ENCODE measurements at places on chromosomes 12 and 14.

DNA sequence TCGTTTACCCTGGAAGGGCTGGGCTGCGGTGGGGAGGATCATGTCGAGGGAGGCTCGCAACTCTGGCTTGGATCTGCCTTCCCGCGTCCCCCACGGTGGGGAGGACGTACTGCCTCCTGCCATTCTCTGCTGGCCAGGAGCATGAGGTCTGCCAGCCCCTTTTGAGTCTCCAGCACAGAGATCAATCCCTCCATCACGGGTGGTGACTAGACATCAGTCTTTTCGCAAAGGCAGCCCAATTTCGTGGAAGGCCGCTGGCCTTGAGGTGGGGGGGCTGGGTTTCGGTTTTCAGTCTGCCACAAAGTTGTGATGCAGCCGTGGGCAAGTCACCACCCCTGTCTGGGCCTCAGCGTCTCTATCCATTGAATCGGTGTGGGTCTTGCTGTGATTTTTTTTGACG is 62.2 kb downstream of the PRMT8 start:
- DNase-seq: no peak

DNA sequence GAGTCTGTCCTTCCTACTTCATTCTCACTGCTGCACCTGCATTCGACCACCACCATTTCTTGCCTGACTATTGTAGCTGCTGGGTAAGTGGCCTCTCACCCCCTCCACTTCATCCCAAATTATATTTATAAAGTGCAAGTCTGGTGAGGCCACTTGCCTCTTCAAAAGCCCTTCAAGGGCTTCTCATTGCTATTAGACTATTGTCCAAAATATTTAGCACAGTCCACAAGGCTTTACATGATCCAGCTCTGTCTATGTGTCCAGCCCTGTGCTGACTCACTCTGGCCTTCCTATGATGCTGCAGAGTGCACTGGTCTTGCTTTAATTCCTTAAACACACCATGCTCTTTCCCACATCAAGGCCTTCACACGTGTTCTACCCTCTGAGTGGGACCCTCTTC is 46.0 kb downstream of the PAH start:
- DNase-seq: no peak

DNA sequence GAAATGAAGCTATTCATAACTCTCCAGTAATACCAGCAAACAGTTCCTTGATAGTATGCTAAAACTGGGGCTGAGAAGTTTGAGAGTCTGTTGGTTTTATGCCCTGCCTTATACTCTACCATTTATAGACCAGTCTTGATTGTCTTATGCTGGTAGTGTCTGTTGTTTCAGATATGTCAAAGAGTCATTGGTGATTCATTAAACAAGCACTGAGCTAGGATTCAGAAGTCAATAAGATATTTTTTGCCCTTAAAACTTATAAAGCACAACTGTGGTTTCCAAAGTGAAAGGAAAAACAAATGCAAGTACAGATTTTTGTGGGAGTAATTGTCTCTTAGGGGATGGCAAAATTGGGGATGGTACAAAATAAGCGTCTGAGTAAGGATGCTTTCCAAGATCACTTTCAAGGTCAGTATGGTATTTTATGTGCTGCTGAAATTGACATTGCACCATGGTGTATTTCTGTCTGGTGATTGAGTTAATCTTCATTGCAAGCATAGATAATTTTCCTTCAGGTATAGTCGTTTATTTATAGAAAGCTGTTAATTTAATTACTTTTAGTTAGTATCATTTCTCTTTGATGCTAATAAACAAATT is 289.5 kb upstream of the E2F7 start:
- no peak for DNase-seq

DNA sequence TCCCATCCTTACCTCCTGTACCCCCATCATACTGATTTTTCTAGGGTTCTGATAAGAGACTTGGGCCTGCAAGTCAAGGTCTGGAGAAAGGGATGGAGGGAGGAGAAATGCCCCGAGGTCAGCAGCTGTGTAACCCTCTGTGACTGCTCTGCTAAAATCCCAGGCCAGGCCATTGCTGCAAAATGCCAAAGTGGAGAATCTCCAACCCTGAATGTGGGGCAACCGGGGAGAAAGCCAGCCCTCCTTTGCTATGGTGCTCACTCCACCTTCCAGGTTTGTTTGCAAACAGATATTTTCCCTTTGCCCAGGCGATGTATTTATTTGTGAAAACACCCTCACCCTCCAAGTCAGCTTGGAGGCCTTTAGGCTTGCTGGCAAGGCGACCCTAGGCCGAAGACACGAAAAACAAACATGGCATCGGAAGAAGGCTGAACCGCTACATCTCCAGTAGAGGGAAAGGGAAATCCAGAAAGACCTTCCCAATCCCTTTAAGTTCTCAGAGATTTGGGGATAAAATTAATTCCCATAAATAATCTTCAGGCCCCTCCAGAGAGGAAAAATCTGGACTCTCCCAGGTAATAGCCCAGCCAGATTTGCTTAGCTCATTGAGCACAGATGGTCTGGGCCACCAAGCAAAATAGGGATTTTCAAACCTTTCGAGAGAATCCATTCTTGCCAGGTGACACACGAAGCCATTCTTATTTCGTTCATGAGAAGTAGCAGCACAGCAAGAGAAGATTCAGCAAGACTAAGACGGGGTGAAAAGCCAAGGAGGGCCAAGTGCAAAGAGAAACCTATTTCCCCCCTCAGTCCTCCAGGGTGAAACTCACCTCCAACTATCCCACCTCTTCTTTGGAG is 1.3 kb upstream of the TBX5 start:
- no peak for DNase-seq

GRCh38 chr12:49664167-49664566 is 40.8 kb downstream of the PRPF40B start:
- DNase-seq: no peak

- DNase-seq: no peak
Observed at GRCh38 chr12:48442179-48442847, 30.0 kb upstream of the ANP32D start.

GRCh38 chr12:78239544-78239943 is 408.9 kb downstream of the NAV3 start:
- peak; percentile 39 for DNase-seq

DNA sequence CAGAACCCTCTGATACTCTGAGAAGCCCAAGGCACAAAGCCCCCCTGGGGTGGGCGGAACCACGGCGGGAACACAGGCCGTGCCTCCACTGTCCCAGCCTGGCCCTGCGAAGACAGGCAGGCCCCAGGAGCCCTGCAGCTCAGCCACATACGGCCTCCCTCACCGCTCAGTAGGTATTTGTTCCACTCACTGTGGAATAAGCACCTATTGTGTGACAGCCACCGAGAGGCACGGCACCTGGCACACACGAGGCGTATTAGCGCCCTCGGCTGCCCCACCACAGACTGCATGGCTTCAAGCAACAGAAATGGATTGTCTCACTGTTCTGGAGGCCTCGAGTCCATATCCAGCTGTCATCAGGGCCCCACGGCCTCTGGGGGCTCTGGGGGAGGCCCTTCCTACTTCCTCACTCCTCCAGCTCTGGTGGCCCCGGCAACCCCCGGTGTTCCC is 66.3 kb downstream of the NCOR2 start:
- DNase-seq: no peak

GRCh38 chr12:78007173-78007572 is 176.5 kb downstream of the NAV3 start:
- DNase-seq: no peak

GRCh38 chr12:17062267-17063036 is 456.5 kb upstream of the LMO3 start:
- DNase-seq: no peak

GRCh38 chr12:94525951-94526350 is 66.3 kb upstream of the CEP83 start:
- DNase-seq: no peak

DNA sequence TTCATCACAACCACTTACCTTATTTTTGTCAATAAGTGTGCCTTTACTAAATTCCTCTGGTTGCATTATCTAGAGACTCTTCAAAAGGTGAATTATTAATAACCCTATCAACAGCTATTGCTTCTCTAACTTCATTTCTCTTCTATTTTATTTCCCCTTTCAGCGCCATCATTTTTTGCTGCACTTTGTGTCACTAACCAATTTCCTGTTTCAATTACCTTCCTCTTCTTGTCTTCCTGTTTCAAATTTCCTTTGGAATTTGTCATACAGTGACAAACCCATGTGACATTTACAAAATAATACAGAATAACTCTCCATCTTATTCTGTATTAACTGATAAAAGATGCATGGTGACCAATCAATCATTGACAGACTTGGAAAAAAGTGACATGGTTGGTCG is 12.2 kb upstream of the CLEC2A start:
- no peak for DNase-seq

DNA sequence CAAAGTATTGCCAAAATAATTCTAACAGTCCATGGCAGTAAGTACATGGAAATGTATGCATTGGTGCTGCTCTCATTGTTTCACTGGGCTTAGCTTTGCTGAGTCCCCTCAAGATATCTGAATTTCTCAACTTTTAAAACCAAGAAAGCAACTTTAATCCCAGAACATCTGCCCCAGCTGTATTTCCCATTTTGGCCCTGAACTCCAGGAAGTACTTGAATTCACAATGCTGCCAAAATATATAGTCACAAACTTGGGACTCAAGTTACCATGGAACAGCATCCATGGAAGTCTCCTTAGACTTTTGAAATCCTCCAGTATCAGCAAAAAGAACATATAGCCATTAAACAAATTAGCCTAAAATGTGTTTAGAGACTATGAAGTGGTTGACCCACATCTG is 78.5 kb upstream of the FLRT2 start:
- DNase-seq: no peak

- DNase-seq: no peak
Observed at GRCh38 chr14:31411218-31411727, 9.1 kb downstream of the HEATR5A start.
